Myocyte (in vitro differentiated cells): ENCODE measurements at places on chromosomes 5 and 9. TPM values are rescaled to one million over a fixed set of nuclear protein-coding genes. Genes with fewer than 3 reads are reported as not detected.

The RPP25L gene
- 26.1 and 39.4 TPM in 2 replicates for total RNA-seq

The FAM153A gene
- 0.19 and 0.57 TPM in 2 replicates for total RNA-seq

The RASGEF1C gene
- 0.68 TPM in 1 of 2 replicates, not detected in the other for total RNA-seq

The GDF9 gene
- total RNA-seq, result 0.27 and 0.57 TPM in 2 replicates

The TTC23L gene
- total RNA-seq, result not detected in 2 replicates

The PCDHGC4 gene
- 2.0 and 3.6 TPM in 2 replicates for total RNA-seq

The PCDHB16 gene
- total RNA-seq, result 13.5 and 14.7 TPM in 2 replicates

The BASP1 gene
- total RNA-seq, result 69.7 and 80.7 TPM in 2 replicates

The SEMA4D gene
- 0.27 TPM in 1 of 2 replicates, not detected in the other for total RNA-seq

The C9orf153 gene
- total RNA-seq, result 0.45 TPM in 1 of 2 replicates, not detected in the other

The HK3 gene
- total RNA-seq, result not detected in 2 replicates

The SLC34A1 gene
- not detected in 2 replicates for total RNA-seq

The NIPAL4 gene
- total RNA-seq, result 0.10 TPM in 1 of 2 replicates, not detected in the other

The FSD1L gene
- total RNA-seq, result 17.6 and 18.6 TPM in 2 replicates

The MAMDC2 gene
- total RNA-seq, result 93.5 and 163 TPM in 2 replicates

The SETD9 gene
- total RNA-seq, result 13.3 and 26.5 TPM in 2 replicates

The SOX30 gene
- 0.05 and 0.47 TPM in 2 replicates for total RNA-seq

The ACTBL2 gene
- not detected in 2 replicates for total RNA-seq

The ZFP37 gene
- 5.5 and 7.8 TPM in 2 replicates for total RNA-seq

The CEP120 gene
- 9.1 and 12.1 TPM in 2 replicates for total RNA-seq

The GAPT gene
- not detected in 2 replicates for total RNA-seq

The PKD2L2 gene
- not detected in 2 replicates for total RNA-seq

The WHRN gene
- 1.7 and 1.9 TPM in 2 replicates for total RNA-seq

The CTXN3 gene
- not detected in 2 replicates for total RNA-seq

The PCDHGA8 gene
- 1.6 and 2.2 TPM in 2 replicates for total RNA-seq

The FAM193B gene
- total RNA-seq, result 33.5 and 42.0 TPM in 2 replicates

The C9 gene
- total RNA-seq, result not detected in 2 replicates

The STK32A gene
- total RNA-seq, result 0.21 and 5.2 TPM in 2 replicates

The KLF4 gene
- 4.9 and 7.8 TPM in 2 replicates for total RNA-seq

The GRIN3A gene
- not detected in 2 replicates for total RNA-seq

The ZFR gene
- total RNA-seq, result 90.0 and 108 TPM in 2 replicates

The THBS4 gene
- 1.4 and 2.0 TPM in 2 replicates for total RNA-seq

The LECT2 gene
- not detected in 2 replicates for total RNA-seq

The ENTPD8 gene
- 0.19 and 0.31 TPM in 2 replicates for total RNA-seq
